ENCODE measurements at places on chromosomes 5 and 9.

- DNase-seq: no peak
Observed at GRCh38 chr9:30677221-30677620, 1707.2 kb upstream of the ACO1 start.

- DNase-seq: no peak
Observed at GRCh38 chr5:74660873-74661272, 20.3 kb upstream of the ENC1 start.

GRCh38 chr9:126842977-126843799, 17.3 kb upstream of the ZBTB34 start:
- DNase-seq: no peak

GRCh38 chr5:81212211-81212751, 20.8 kb upstream of the CKMT2 start:
- DNase-seq: no peak

GRCh38 chr5:76964060-76964459, 11.2 kb downstream of the CRHBP start:
- no peak for DNase-seq

DNA sequence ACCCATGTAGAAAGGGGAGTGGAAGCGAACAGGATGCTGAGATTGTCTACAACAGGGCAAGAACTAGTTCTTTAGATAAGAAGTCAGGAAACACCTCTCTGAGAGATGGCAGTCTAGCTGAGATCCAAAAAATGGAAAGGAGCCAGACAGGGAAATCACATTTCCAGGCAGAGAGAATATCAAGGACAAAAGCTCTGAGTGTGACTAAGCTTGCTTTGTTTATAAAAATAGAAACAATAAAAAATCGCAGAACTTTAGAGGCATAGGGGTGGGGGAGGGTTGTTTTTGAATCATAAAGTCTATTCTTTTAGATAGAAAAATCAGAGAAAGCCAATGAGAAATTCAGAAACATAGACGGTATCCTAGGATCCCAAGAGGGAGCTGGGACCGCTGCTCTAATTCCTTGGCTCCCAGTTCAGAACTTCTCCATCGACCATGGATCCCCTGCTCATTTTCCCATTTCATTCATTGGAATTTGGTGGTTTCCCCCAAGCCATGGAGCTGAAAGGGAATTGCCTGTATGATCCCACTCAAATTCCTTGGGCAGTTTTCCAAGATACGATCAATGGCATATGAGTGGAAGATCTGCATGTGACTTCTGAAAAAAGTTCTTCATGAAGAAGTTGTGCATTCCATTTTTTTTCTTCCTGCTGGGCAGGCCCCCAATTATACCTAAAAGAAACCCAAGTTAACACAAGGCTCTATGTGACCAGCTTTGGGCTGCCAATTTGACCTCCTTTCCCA, 182.0 kb downstream of the GRIA1 start:
- DNase-seq: no peak

GRCh38 chr9:6428940-6429889, 16.2 kb downstream of the UHRF2 start:
- peak; percentile 13 for DNase-seq

- no peak for DNase-seq
Observed at GRCh38 chr5:167229751-167230150, 1061.7 kb upstream of the WWC1 start.

DNA sequence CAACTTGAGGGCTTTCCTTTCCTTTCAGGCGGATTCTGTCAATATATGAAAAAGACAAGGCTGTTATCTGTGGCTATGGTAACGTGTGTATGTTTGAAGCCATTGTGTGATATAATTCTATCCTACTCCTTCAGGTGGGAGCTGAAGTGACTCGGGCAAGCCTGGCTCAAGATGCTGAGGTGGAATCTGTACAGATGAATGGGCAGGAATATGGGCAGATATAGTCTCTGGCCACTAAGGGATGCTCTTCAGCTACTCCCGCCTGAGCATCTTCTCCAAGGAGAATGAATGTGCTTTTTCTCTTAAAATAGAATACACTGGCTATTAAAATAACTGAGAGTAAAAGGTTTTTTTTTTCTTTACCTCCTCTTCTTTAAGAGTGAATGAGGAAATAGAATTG, 244.8 kb downstream of the ADGRV1 start:
- no peak for DNase-seq

DNA sequence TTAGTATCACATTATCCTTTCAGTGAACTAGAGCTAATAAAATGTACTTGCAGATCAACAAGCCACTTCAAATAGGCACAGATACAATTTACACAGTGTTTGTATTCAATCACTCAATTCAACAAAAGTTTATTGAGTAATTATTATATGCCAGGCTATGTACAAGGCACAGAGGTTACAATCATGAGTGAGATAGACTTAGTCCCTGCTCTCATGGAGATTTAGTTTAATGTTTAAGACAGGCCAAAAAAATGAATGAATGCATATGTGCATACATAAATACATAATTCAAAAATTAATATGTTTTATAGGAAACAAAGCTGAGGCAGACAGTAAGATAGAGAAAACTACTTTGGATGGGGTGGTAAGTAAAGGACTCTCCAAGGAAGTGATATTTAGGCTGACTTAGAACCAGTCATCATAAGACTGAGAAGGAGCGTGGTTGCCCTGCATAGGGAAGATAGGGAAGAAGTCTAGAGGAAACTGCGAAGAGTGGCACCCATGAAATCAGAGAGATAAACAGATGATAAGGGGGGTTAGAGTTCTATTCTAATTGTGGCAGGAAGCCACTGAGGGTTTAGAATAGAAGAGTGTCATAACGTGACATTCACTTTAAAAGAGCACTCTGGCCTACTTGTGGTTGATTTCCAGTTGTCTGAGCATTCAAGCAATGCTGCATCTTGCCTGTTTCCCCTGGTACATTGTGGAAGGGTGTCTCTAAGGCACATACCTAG, 49.7 kb upstream of the GRAMD2B start:
- DNase-seq: peak; percentile 76

DNA sequence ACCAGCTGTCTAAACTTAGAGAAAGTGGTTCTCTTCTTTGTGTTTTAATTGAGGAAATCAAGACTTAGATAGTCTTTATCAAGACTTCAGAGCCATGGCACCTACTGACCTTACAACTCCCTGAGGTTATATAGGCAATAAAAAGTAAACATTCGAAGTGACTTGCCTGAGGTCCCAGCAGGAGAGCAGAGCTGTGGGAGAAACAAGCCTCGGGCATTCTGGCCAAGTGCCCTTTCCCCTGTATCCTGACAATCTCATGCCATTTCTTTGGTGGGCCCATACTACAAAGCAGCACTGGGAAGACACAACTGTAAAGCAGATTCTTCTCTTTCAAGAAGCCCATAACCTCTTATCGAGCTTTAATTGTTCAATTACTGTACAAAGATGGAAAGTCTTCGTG, 23.1 kb downstream of the FREM1 start:
- no peak for DNase-seq

All from CD4-positive, alpha-beta T cell (primary cell).